ENCODE measurements at places on chromosomes 11 and 22. TPM values are rescaled to one million over a fixed set of nuclear protein-coding genes. Genes with fewer than 3 reads are reported as not detected.

GRCh38 chr11:46564459-46564858 lies 29.4 kb downstream of the AMBRA1 start:
- H3K4me1 ChIP-seq, result no peaks in the 10 kb centered on the region
- no peaks in the 10 kb centered on the region for H3K36me3 ChIP-seq
- no peak overlapping the region for H3K4me3 ChIP-seq
- no peaks in the 10 kb centered on the region for H3K27me3 ChIP-seq

DNA sequence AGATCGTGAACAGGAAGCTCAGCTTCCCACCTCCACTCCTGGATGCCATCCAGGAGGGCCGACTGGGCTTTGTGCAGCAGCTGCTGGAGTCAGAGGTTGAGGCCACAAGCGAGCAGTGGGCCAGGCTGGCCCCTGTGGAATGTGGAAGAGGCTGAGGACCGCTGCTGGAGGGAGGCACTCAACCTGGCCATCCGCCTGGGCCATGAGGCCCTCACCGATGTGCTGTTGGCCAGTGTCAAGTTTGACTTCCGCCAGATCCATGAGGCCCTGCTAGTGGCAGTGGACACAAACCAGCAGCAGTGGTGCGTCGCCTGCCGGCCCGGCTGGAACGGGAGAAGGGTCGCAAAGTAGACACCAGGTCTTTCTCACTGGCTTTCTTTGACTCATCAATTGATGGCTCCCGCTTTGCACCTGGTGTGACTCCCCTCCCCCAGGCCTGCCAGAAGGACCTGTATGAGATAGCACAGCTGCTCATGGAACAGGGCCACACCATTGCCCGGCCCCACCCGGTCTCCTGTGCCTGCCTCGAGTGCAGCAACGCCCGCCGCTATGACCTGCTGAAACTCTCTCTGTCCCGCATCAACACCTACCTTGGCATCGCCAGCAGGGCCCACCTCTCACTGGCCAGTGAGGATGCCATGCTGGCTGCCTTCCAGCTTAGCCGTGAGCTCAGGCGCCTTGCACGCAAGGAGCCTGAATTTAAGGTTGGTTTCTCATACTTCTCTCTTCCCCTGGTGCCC lies 24.9 kb downstream of the ART5 start:
- no peak overlapping the region for H3K4me3 ChIP-seq
- DNase-seq, result peak; percentile 19
- no peaks in the 10 kb centered on the region for H3K4me1 ChIP-seq
- no peaks in the 10 kb centered on the region for H3K36me3 ChIP-seq
- H3K27ac ChIP-seq, result no peak overlapping the region

The RASD2 gene
- 3.4 TPM for total RNA-seq

DNA sequence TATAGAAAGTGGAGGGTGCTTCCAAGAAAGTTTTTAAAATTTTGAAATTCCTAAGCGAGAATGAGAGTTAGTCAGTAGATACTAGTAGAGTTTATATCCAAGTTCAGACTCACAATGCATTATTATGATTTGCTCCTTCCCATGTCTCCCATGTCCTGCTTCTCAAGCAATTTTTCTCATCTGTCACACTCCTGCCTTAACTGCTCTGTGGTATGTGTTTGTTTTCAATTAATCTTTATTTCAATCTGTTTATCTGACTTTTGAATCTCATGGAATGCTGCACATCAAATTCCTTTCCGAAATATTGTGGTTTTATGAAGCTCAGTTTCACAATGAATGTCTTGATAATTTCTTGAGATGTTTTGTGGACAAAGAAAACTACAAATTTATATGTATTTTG lies 18.1 kb downstream of the THY1 start:
- no peak for DNase-seq
- no peak overlapping the region for H3K27ac ChIP-seq
- H3K4me1 ChIP-seq, result no peaks in the 10 kb centered on the region
- H3K36me3 ChIP-seq, result no peaks in the 10 kb centered on the region
- no peaks in the 10 kb centered on the region for H3K27me3 ChIP-seq
- no peak overlapping the region for H3K4me3 ChIP-seq

DNA sequence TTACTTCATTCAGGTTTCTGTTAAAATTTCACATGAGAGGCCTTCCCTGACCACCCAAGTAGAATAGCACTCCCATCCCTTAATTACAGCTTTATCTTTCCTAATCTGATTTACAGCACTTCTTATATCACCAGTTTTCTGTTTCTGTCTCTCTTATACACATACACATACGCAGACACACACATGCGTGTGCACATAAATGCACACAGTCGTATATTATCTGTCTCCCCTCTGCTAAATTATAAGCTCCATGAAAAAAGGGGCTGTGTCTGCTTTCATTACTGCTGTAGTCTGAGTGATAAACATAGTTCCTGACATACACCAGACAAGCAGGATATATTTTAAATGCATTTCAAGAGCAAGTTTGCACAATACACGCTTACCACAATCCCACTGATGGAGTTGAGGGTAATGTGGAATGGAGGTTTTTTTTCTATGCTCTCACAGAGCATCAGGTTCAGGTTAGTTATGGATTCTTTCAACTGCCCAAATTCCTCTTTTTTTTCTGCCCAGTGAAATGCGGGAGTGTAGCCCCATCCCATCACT lies 13.7 kb upstream of the TOP3B start:
- H3K27ac ChIP-seq, result no peak overlapping the region
- no peaks in the 10 kb centered on the region for H3K27me3 ChIP-seq
- H3K4me1 ChIP-seq, result no peaks in the 10 kb centered on the region
- H3K4me3 ChIP-seq, result no peak overlapping the region
- no peak for DNase-seq

The CERK gene
- 28.2 TPM for total RNA-seq

The SCUBE1 gene
- total RNA-seq, result 7.1 TPM

GRCh38 chr11:43315966-43316365 lies 4.2 kb downstream of the API5 start:
- H3K27me3 ChIP-seq, result no peaks in the 10 kb centered on the region
- DNase-seq, result no peak
- H3K4me1 ChIP-seq, result peaks cover 8% of the 10 kb centered on the region
- no peak overlapping the region for H3K4me3 ChIP-seq

The SPDYC gene
- not detected for total RNA-seq

The ZNF215 gene
- 6.4 TPM for total RNA-seq

The OR51B2 gene
- total RNA-seq, result not detected

GRCh38 chr11:9577556-9577955 lies 4.1 kb downstream of the WEE1 start:
- H3K4me1 ChIP-seq, result no peaks in the 10 kb centered on the region
- DNase-seq, result no peak
- no peaks in the 10 kb centered on the region for H3K27me3 ChIP-seq
- peak overlapping the region; percentile 26 for H3K4me3 ChIP-seq

DNA sequence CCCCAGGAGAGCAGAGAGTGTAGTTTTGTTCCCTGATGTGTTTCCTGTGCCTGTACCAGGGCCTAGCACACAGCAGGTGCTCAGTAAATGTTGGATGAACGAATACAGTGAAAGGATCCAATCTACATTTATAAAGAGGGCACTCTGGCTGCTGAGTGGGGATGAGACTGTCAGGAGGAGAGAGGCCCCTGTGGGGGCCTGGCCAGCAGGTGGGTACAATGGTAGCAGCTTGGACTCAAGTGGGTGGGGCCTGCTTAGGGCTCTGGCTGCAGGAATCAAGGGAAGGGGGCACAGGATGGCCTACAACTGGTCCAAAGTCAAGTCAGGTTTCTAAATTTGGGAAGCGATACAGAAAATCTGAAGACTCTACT lies 156.6 kb upstream of the GRK3 start:
- H3K4me1 ChIP-seq, result peaks cover 2% of the 10 kb centered on the region
- H3K27me3 ChIP-seq, result no peaks in the 10 kb centered on the region
- no peak overlapping the region for H3K4me3 ChIP-seq

DNA sequence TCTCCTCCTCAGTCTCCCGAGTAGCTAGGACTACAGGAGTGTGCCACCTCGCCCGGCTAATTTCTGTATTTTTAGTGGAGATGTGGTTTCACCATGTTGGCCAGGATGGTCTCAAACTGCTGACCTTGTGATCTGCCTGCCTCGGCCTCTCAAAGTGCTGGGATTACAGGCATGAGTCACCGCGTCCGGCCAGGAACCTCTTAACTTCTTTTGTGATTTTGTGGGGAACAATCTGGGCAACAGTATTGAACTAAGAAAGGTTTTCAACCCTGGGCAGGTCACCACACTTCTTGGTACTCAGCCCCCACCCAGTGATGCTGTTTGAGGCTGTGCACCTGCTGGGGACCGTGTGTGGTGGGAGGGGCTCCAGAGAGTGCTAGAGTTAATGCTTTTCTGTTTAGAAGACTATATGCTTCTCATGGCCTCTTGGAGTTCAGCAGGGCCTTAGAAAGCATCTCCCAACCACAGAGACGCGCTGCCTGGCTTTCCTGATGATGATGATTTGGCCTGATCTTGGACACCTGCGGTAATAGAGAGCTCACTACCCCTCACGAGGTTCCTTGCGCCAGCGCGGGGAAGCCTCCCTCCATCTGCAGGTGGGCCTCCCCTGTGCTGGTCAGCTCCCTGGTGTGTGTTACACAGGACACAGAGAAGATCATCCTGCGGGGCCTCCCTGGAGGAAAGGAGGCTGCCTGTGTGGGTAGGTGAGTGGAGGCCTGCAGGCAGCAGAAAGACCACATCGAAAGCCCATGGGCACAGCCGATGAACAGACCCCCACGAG lies 1.2 kb downstream of the DENND6B start:
- H3K27ac ChIP-seq, result no peak overlapping the region
- DNase-seq, result no peak
- no peaks in the 10 kb centered on the region for H3K27me3 ChIP-seq
- H3K4me3 ChIP-seq, result no peak overlapping the region
- no peaks in the 10 kb centered on the region for H3K36me3 ChIP-seq

GRCh38 chr11:8267280-8267679 lies 3.6 kb upstream of the LMO1 start:
- H3K36me3 ChIP-seq, result no peaks in the 10 kb centered on the region
- no peak overlapping the region for H3K4me3 ChIP-seq
- peaks cover 56% of the 10 kb centered on the region for H3K27me3 ChIP-seq
